GM23338 (cell line): ENCODE measurements at places on chromosomes 1 and 21. TPM values are rescaled to one million over a fixed set of nuclear protein-coding genes. Genes with fewer than 3 reads are reported as not detected.

CLDN8 gene
- total RNA-seq: not detected in 2 replicates

CA6 gene
- total RNA-seq: not detected in 2 replicates

IFI44L gene
- total RNA-seq: not detected in 2 replicates

CRYAA gene
- total RNA-seq: not detected in 2 replicates

LORICRIN gene
- not detected in 2 replicates for total RNA-seq

UMODL1 gene
- not detected in 2 replicates for total RNA-seq

DNA sequence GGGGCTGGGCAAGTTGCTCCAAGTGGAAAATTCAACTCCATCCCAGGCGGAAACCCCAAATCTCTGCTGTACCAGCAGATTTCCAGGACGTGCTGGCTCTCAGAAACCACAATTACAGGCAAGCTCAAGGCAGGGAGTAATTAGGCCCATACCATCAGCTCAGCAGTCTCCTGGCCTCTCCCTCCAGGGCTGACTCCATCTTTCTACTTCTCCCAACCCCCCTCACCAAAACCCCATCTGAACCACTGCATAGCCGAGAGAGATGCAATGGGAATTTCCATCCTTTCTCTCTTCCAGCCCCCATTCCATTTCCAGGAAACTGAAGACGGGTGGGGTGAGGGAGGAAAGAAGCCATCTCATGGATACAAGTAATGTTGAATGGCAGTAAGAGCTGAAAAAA, 41.2 kb downstream of the ARHGEF11 start:
- peak; percentile 20 for DNase-seq

- no peak for DNase-seq
These were observed 31.4 kb upstream of the LEPR start for GRCh38 chr1:65388908-65389695.

DNA sequence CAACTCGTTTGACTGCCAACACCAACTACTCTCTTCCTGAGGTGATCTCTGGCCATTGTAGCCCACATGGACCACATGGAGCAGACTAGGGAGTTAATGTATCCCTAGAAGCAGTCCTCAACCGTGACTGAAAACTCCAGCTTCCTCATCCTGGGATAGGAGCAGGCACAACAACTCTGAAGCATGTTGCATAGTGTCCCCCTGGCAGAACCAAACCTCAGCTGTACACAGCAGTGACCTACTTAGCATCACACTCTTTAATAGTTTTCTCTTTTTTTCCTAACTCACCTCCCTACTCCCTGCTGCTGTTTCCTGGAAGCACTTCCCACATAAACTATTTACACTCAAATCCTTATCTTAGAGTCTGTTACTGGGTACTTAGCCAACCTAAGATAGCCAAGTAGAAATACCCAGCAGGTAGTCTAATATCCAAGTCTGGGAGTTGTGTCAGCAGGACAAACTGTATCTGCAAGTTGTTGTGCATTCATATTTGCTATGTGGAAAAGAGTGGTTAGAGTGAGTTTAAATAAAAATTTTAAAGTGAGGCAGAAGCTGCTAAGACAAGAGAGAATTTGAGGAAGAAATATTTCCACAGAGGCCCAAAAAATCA, 228.8 kb downstream of the LTN1 start:
- no peak for DNase-seq

GRCh38 chr1:191065771-191066170, 588.1 kb upstream of the BRINP3 start:
- no peak for DNase-seq

- DNase-seq: peak; percentile 90
These were observed 26.4 kb downstream of the FOXO6 start for GRCh38 chr1:41387667-41388091.

- no peak for DNase-seq
These were observed 49.0 kb downstream of the NRIP1 start for GRCh38 chr21:15015622-15016471.

GRCh38 chr1:235511470-235512240, 7.4 kb upstream of the B3GALNT2 start:
- peak; percentile 56 for DNase-seq

DNA sequence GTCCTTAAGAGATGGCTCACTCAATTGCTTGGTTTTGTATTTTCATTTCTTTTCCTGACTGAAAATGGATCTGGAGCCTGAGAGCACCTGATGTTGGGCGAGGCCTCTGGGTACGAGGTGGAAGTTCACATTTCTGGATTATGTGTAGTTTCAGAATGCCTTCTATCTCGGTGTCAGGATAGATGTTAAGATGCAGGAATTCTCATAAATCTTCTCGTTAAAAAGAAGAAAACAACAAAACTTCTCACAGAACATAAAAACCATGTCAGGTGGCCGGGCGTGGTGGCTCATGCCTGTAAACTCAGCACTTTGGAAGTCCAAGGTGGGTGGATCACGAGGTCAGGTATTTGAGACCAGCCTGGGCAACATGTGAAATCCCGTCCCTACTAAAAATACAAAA, 101.8 kb downstream of the RHOU start:
- no peak for DNase-seq

GRCh38 chr1:6113745-6114144, 66.4 kb downstream of the CHD5 start:
- DNase-seq: no peak
